ENCODE measurements at places on chromosomes 6 and 20. TPM values are rescaled to one million over a fixed set of nuclear protein-coding genes. Genes with fewer than 3 reads are reported as not detected.

The SAPCD1 gene
- total RNA-seq: not detected

The ID4 gene
- 11.9 TPM for total RNA-seq

The CRISP3 gene
- total RNA-seq: not detected

The PDYN gene
- total RNA-seq: not detected

The NRN1 gene
- total RNA-seq: 0.13 TPM

The SKIC2 gene
- 40.0 TPM for total RNA-seq

Data from epithelial cell of alveolus of lung (primary cell).